Mesothelial cell of epicardium (in vitro differentiated cells): ENCODE measurements at places on chromosomes 12 and 14. TPM values are rescaled to one million over a fixed set of nuclear protein-coding genes. Genes with fewer than 3 reads are reported as not detected.

DNA sequence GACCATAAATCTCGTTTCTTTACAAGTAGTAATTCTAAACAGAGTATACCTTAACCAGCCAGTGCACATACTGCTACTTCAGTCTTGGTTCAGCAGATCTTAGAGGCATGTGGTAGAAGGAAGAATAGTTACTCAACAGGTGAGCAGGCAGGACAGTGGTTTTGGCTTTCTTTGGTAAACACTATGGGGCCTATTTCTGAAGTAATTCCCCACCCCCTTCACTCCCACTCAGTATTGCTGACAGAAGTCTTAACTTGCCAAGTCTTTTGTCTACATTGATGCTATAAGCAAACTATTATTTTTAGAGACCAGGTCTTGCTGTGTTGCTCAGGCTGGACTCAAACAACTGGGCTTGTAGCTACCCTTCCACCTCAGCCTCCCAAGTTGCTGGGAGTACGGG, 68.5 kb downstream of the FBXO34 start:
- no peak for DNase-seq

Gene SERPINA9
- not detected in 3 replicates for total RNA-seq

- DNase-seq = no peak
Observed at GRCh38 chr12:126668961-126669360, 1598.0 kb upstream of the TMEM132C start.

- no peak for DNase-seq
Observed at GRCh38 chr14:105056303-105056831, 8.9 kb downstream of the GPR132 start.

- DNase-seq = no peak
Observed at GRCh38 chr12:50246873-50247612, 36.3 kb downstream of the LIMA1 start.

GRCh38 chr14:105577314-105577861, 51.0 kb downstream of the TMEM121 start:
- DNase-seq = no peak

DNA sequence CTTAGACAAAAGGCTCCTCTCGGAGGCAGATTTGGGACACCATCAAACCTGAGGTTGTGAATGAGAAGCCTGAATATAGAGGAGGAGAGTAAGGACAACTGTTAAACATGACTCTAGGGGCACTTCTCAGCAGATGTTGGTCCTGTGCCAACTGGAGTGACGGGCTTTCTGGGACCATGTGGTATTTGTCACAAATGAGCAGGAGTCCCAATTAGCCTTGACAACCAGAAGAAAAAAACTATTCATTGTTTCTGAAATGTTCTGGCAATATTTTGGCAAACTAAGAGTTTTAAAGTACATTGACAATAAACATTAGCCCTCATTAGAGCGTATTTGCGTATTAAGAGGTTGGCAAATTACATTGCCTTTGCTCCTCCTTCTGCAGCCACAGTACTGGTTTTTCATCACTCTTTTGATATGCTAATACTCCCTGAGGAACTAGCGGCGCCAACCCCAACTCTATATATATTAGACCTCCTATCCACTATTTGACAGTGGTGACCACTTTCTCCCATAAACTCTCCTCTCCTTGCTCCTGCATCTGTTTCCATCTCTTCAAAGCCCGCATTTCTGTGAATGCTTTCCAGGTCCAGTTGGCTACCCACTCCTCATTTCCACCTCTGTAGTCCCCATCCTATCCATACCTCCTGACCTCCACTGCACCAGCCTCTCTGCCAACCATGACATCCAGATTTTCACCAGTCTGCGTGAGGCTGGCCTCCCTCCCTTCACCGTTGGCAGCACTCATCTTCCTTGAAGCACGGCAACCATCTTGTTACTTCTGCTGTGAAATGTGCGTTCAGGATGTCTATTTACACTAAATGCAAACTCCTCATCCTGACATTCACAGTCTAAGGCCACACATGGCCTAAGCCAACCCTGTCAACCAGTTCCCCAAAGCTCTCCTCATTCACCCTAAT, 100.7 kb downstream of the ZFC3H1 start:
- DNase-seq = no peak

Gene NRIP2
- total RNA-seq = 0.14 TPM in 1 of 3 replicates, not detected in the others

- no peak for DNase-seq
Observed at GRCh38 chr12:12724421-12725085, 7.4 kb downstream of the CDKN1B start.

DNA sequence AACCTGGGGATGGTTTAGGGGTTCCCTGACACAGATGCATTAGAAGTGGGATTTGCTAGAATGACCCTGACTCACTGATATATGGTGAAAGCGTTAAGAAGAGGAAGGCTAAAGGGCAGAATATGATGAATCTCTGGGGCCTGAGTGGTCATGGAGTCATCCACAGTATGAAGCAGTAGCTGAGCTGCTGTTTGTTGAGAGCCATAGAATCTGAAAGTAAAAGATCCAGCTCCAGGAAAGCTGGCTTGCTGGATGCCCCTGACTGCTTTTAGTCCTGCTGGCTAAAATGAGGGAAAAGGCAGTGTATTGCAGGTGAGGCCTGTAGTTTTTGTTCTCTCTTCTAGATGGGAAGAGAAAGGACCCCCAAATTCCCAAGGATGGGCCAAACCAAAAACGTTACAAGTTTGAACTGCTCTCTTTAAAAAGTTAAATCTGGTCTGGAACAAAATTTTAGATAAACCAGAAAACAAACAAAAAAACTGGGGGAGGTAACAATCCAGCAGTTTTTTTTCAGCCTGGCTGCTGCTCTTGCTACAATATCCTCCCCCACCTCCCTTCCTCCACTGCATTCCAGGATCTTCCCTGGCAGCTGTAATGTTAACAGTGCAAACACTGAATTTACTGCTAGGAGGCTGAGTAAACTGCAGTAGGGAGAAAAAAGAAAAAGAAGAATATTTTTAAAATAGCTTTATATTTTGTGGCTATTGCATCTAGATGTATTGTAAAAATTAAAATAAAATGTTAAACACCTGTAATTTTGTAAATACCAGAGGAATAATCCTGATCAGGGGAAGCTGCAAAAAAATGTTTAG, 16.5 kb downstream of the SEL1L start:
- no peak for DNase-seq

Gene GOLGA5
- total RNA-seq = 32.3 to 36.3 TPM (median 34.0 TPM) in 3 replicates
